ENCODE measurements at places on chromosomes 12 and 14.
A peak's percentile ranks its signal among the peaks of the same experiment; 100 is the strongest.

DNA sequence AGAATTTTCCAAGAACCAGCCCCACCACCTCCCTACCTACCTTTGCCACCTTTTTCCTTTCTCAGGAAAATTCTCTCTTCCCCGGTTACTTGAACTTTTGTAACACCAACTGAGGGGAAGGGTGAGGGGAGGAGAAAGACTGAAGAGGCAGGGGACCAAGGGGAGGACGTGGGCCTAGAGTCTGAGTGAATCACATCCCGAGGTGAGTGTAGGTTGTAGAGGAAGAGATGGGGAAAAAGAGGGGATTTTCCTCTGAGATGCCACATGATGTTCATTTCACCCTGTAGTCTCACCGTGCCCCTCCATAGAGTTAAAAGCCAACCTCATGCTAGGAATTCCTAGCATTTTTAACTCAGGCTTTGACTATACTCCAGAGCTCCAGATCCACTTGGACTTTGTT lies 311.8 kb downstream of the RPAP3 start:
- DNase-seq: peak; percentile 45

DNA sequence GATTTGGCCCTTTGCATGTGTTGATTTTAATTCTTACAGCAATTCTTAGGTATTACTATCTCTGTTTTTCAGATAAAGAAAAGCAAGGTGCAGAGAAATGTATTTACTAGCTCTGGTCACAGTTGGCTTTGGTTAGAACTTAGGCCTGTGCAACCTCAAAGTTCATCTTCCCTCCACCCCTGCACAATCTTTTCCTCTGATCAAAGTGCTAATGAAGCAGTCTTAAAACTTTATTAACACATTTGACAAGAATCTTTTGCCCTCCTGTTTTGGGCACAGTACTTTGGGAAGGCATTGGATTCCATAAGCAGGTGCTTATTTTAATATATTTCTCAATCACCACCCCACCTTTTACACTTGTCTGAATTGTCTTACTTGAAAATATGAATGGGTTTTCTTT lies 2.7 kb downstream of the IRAK4 start:
- no peak for DNase-seq

- no peak for DNase-seq
Measured at GRCh38 chr12:58847901-58848600, 72.3 kb downstream of the LRIG3 start.

- no peak for DNase-seq
Measured at GRCh38 chr12:101021911-101022388, 188.1 kb downstream of the SLC5A8 start.

DNA sequence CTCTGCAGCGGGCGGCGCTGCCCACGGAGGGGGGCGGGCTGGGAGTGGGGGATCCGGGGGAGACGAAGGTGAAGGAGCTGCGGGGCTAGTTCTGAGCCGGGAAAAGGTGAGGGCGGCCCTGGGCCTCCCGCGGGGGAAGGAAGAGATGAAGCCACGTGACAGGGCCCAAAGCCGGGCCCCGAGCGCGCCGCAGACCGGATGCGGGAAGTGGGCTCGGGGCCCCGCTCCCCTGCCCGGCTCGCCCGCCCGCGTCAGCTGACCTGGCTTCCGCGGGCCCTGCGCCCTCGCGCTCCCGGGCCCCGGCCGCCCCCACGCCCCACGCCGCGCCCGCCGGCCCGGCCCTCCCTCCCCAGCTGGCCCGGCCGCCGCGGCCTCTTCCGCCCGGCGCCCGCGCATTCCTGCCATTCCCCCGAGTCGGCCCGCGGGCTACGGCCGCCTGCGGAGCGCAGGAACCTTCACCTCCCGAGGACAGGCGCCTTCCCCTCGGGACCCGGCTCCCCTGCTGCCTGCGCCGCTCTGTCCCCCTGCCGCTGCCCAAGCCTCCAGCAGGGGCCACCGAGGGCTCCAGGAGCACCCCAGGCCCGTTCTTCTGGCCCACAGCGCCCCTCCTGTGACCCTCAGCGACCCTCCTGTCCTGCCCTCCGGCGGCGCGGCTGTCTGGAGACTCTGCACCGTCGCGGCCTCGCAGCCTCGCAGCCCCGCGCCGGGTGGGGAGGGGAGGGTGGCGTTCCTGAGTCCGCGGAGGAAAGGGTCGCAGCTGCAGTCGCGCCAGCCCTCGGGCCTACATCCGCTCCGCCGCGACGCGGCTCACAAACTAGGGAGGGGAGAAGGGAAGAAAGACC lies 20.4 kb downstream of the NINJ2 start:
- peak; percentile 82 for DNase-seq
